NCI-H2227 treated with DMSO at 0.1 percent for 48 hours (cell line): ENCODE measurements at places on chromosomes 3 and 15.
A peak's percentile ranks its signal among the peaks of the same experiment; 100 is the strongest.

DNA sequence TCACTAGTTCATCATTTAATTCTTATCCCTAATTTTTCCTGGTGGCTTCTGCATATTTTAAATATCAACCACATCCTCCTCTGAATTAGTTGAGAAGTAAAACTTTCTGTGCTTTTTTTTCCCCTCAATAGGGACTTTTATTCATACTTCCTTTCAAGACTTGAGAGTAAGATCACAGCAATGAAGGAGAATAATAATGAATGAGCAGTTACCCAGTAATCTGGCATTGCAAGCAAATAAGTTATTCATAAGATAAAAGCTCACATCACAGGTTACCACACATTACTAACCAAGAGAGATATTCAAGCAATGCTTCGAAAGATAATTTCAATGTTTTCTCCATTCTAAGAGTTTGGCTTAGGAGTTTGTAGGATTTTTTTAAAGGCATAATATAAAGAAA lies 50.3 kb downstream of the BTLA start:
- no peak for DNase-seq

DNA sequence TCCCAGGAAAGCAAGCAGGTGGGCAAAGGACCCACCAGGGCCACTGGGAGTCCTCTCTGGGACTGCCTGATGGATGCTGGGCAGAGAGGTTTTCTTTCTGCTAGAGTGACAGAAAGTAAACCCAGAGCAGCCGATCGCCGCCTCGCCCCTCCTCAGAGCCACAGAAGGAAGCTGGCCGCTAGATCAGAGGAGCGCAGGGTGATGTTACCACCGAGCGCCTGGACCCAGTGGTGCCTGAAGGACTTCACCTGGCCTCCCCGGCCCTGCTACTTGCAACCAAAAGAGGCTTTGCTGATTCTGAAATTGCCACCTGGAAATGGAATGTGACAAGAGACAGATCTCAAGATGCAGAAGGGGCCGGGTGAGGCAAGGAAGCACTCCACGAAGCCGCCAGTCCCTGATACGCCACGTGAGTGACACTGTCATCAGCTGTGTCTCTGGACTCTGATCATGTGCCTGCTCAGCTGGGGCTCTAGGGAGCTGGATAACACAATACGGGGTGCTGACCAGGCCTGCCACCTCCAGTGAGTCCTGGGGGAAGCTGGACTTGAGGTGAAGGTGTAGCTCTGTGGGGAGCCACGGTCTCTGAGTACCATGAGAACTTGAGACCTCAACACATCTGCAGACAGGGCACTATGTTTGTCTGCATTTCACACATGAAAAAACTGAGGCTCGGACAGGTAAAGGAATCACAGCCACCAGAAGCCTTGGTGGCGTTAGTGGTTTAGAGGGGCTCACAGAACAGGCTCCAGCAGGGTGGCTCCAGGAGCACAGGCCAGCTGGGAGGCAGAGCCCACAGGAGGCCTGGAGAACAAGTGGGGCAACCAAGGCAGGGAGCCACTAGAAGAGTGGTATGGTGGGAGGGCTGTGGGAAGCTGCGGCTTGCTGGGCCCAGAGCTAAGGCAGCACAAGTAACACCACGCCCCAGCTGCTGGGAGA lies 137.9 kb upstream of the PRR20G start:
- DNase-seq, result no peak

- no peak for DNase-seq
Measured at GRCh38 chr3:66472313-66473134, 28.3 kb downstream of the LRIG1 start.

DNA sequence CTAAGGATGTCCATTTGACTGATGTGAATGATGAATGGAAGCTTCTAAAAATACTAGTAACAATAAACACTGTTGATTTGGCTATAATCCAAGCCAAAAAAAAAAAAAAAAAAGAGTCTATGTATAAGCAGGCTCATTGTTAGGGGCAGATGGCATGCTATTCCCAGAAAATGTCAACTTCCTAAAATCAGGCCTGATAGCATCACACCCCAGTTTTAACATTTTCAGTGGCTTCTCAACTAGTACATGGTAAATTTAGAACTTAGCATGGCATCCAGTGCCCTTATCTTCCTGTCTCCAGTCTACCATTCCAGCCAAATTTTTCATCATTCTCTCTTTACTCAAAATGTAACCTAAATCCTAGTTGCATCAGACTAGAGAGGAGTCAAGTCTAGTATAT lies 288.2 kb upstream of the ZNF385D start:
- no peak for DNase-seq

DNA sequence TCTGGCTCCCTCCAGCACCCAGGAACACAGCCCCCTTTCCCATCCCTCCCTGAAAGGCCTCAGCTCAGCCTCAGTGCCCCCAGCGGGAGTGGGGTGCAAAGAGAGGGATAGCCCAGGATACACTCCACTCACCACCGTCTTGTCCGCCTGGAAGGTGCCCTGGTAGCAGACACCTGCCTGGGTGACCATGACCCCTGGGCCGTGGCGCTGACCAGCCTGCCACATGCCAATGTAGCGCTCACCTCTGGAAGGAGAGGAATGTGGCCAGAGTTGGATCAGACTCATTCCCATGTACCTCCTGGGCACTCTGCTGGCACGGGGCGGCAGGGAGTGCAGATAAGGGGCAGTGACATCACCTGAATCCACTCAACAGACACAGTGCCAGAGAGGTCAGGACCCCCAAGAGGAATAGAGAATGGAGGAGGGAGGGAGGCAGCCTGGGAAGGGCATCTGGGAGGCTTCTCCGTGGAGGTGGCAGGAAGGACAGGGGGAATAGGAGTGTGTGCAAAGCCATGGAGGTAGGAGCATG lies 13.1 kb downstream of the ALS2CL start:
- no peak for DNase-seq

DNA sequence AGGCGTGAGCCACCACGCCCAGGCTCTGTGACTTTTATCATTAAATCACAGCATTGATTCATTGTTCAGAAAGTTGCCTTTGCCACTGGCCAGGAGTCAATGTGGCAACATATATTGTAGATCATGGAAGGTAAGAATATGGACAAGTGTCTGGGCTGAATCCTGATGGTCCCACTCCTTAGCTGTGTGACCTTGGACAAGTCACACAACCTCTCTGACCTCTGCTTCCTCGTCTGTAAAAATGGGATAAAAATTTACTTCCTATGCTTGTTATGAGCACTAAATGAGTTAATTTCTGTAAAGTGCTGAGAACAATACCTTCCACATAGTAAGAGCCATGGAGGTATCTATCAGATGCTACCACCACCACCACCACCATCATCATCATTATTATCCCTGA lies 103.5 kb upstream of the RAD18 start:
- DNase-seq, result no peak

DNA sequence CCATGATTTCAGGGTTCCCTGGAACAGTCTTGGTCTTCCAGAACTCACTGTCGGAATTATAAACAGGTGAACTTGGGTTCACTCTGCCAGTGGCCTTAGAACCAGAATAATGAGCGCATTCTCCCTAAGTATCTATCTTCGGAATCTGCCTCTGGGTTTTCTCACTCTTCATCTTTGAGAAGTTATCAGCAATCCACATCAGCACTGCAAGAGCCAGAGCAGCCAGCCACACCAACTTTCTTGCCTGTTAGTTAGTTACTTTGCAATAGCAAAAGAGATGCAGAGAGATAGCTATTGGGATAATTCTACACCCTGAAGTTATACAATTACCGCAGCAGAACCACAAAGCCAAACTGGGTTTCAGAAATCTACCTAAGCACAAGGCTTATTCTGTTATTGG lies 25.8 kb downstream of the GLB1 start:
- no peak for DNase-seq

DNA sequence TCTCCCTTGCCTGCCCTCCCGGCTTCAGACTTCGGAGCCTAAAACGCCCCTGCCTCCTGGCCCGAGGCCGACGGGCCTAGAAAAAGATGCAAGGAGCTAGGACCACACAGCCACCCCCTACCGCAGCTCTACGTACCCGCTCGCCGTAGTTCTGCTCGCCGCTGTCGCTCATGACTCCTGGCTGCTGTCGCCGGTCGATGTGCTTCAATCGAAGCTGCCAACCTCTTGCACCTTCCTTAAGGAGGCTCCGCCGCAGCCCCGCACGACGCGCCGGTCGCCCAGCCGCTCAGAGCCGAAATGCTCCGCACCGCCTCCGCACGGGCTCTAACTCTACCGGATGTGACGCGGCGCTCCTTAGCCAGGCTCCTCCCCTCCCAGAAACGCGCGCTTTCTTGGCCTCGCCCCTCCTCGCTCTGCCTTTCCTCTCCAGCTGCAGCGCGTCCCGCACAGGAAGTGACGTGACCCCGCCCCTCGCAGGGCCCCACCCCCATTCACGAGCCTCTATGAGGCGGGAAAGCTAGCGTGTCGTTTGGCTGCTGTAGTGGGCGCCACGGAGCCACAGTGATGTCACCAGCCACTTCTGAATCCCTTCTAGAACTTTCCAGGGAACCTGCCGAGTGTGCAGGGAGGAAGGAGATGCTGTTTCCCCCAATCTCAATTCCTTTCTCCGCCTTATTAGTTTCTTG lies at the start of gene TRA2B:
Gene TRA2B (minus strand): TSS at position 326 of the 686 bp plus-strand sequence. CDS start 154 bp downstream, at position 172.
- DNase-seq, result peak; percentile 93

DNA sequence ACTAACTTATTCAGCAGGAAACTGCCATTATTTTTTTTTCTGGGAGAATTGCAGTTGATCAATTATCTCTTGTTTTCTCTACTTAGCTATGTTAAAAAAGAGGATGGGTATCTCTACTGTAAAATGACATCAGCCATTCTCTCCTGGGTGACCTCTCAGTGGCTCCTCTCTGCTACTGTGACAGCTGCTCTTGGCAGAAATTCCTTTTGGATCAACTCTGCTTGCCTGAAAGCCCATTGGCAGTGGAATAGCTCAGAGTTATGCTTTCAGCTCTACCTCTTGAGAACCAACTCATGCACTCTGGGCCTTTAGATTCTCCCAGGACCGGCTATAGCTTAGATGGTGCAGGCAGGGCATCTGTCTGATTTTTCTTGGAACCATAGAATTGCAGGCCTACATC lies 99.9 kb upstream of the GAP43 start:
- no peak for DNase-seq

DNA sequence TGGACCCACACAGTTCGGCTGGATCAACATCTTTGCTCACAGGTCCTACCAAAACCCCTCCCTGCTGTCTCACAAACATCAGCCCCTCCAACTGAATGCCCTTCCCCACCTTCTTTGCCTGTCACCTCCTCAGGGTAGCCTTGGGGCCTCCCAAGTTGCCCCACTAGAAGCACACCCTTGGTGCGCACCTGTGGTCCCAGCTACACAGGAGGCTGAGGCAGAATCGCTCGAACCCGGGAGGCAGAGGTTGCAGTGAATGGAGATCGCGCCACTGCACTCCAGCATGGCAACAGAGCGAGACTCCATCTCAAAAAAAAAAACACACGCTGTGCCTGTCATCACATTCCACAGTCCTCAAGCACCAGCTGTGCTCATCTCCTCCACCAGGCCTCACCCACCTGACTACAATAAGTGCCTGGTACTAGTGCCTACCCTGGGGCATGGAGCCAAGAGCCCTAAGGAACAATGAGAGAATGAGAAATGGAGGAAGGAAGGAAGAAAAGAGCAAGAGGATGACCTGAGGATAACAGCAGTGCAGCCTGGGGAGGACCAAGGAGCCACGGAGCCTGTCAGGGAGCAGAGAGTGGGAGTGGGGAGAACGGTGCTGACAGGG lies 26.0 kb downstream of the RPN1 start:
- DNase-seq, result no peak

GRCh38 chr15:95929232-95929846 lies 401.2 kb upstream of the NR2F2 start:
- DNase-seq, result no peak

DNA sequence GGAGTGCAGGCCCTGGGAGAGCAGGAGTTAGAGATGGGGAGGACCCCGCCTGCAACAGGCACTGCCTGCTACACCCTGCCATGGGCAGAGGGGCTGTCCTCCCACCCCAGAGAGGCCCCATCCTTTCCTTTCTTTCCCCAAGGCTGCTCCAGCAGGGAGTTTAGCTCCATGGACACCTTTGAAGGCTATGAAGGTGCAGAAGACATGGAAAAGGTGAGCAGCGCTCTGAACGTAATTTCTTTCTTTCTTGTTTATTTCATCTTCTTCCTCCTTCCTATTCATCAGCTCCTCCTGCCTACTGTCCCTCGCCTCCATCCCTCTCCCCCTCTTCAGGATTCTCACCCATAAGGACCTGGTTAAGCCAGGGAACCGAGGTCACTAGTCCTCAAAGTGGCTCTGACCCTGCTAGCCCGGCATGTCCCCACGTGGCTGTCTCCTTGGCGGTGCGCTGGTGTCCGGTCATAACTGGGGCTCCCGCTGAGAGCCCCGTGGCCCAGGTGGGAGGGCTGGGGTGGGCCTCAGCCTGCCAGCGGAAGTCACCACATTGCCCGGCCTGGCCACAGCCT lies 16.0 kb upstream of the ADIPOQ start:
- DNase-seq, result no peak

DNA sequence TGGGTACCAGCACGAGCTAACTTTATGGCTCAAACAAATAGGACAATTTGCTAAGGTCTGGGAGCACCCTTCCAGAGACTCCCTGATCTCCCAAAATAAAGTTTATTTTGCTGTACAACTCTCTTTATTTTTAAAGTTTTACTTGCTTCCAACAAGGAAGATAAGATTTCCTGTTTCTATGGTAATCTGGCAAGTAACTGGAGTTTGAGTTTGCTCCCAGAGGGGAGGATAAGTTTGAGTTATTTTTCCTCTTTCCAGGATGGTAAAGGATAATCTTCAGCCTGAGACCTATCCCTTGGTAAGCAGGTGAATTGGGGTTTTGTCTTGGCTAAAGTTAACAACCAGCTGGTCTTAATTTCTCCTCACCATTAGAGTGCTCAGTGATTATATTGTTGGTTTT lies 1019.4 kb upstream of the ALCAM start:
- no peak for DNase-seq

DNA sequence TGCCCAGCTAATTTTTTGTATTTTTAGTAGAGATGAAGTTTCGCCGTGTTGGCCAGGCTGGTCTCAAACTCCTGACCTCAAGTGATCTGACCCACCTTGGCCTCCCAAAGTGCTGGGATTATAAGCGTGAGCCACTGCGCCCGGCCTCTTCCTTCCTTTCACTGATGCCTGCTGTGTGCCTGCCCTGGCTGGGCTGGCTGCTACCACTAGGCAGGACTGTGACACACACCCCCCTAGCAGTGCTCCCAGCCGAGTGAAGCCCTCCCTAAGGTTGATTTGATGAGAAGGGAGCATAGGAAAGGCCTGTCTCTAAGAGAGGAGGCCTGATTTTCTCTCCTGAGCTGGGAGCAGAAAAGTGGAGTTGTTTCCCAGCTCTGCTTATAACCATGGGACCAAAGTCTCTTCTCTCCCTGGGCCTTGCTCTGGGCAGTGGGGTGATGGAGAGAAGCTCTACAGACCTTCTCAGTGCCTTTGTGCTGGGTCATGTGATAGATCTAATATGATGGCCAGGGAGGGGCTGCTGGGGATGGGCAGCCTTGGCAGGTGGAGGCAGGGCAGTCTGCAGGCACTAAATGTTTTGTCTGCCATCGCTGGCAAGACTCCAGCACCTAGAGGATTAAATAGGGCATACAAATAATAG lies 20.1 kb upstream of the SFMBT1 start:
- DNase-seq, result no peak

DNA sequence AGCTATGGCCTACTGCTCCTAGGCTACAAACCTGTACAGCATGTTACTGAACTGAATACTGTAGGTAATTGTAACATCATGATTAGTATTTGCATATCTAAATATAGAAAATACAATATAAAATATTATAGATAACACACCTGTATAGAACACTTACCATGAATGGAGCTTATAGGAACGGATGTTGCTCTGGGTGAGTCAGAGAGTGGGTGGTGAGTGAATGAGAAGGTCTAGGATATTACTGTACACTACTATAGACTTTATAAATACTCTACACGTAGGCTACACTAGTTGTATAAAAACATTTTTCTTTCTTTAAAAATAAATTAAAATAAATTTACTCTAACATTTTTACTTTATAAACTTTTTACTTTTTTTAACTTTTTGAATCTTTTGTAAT lies 224.0 kb upstream of the CBLB start:
- no peak for DNase-seq
